NCI-H524 (cell line): ENCODE measurements at places on chromosomes 12 and 14.

GRCh38 chr14:36656687-36657398, 4.8 kb upstream of the PAX9 start:
- peak; percentile 70 for DNase-seq

- DNase-seq: no peak
Measured at GRCh38 chr12:95074766-95075165, 1.3 kb upstream of the NR2C1 start.

DNA sequence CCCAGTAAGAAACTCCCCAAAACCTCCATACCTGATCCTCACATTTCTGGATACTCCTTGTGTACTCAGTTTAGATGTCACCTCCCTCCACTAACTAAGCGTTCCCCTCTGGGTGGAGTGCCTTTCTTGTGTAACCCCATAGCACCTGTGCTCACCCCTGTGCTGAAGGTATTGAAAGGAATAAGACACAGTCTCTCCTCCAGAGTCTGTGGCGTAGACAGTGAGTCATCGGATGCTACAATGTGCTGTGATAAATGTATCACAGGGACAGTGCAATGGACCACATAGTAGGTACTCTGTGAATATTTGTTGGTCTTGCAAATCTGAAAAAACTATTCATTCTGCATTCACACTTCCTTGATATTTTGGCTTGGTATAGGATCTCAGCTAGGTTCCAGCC, 30.8 kb downstream of the TSPAN9 start:
- DNase-seq: no peak

- peak; percentile 35 for DNase-seq
Measured at GRCh38 chr14:26170885-26171284, 426.9 kb downstream of the NOVA1 start.

- DNase-seq: no peak
Measured at GRCh38 chr12:105671720-105672119, 341.2 kb downstream of the C12orf75 start.

- DNase-seq: no peak
Measured at GRCh38 chr12:27434673-27435565, 11.6 kb upstream of the SMCO2 start.

- no peak for DNase-seq
Measured at GRCh38 chr12:77115471-77115870, 50.1 kb upstream of the E2F7 start.

GRCh38 chr14:31993521-31993951, 83.6 kb upstream of the ARHGAP5 start:
- DNase-seq: no peak

- no peak for DNase-seq
Measured at GRCh38 chr12:64461634-64462414, 9.9 kb downstream of the TBK1 start.

GRCh38 chr12:132806857-132807256, 21.8 kb downstream of the GOLGA3 start:
- DNase-seq: no peak

DNA sequence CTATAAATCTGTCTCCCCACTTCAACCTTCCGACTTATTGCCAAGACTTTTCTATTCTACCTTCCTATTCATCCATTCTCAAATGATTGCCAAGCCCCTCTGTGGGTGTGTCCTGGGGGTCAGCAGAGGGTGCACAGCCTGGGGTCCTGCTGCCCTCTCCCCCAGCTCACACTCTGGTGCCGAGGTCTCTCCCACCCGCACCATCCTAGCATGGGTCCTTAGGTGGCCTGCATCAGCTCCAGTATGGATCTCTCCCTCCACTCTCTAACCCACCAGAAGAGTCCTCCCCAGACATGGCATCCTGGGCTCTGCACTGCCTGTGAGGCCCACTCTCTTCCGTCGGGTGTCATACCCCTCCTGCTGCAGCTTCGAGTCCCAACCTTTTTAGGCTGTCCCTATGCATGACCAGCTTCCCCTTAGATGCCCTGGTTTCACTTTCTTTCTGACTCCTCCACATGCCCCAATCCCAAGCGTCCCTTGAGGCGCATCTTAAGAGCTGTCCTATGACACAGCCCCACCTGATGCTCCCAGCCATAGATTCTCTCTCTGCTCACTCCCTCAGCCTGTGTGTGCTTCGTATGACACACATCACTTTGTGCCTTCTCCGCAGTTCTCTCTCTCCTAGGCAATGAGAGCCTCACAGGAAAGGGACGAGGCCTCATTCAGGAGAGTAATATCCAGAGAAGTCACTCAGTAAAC, 43.9 kb downstream of the GIT2 start:
- no peak for DNase-seq

GRCh38 chr14:60738843-60739508, 4.4 kb downstream of the MNAT1 start:
- no peak for DNase-seq

DNA sequence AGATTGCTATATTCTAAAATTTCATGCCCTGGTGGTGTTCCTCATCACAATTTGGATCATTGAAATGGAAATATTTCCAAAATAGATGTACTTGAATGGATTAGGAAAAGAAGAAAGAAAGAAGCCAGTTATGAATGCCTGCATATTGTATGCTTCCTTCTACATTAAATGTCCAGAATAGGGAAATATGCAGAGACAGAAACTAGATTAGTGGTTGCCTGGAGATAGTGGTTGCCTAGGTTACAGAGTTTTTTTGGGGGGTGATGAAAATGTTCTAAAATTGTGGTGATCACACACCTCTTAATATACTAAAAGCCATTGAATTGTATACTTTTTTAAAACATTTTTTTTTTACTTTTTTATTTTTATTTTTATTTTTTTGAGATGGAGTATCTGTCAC, 18.0 kb downstream of the TUBA1A start:
- DNase-seq: no peak

GRCh38 chr12:100671396-100672074, 98.1 kb downstream of the GAS2L3 start:
- no peak for DNase-seq

DNA sequence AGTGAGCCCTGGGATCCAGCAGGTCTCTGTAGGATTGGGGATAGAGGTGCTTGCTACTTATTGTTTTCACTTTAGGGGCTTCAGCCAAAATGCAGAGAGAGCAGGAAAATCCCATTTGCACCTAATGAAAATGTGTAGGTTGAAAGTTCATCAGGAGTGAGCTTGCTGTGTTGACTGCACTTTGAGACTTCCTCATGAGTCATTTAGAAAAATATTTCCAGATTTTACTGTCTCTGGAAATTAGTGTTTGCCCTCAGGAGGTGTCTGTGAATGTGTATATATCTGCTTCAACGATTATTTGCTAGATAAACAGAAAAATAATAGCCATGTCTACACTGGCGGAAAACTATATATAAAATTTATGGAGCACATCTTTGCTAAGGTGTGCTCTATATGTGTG, 159.3 kb downstream of the CAND1 start:
- no peak for DNase-seq

GRCh38 chr12:81005606-81006005, 67.9 kb upstream of the LIN7A start:
- DNase-seq: peak; percentile 31

GRCh38 chr14:37546621-37547447, 48.2 kb downstream of the FOXA1 start:
- DNase-seq: peak; percentile 60

- DNase-seq: no peak
Measured at GRCh38 chr12:125372085-125372484, 306.9 kb downstream of the AACS start.

- no peak for DNase-seq
Measured at GRCh38 chr14:19799880-19800279, 3.7 kb upstream of the OR4N2 start.

DNA sequence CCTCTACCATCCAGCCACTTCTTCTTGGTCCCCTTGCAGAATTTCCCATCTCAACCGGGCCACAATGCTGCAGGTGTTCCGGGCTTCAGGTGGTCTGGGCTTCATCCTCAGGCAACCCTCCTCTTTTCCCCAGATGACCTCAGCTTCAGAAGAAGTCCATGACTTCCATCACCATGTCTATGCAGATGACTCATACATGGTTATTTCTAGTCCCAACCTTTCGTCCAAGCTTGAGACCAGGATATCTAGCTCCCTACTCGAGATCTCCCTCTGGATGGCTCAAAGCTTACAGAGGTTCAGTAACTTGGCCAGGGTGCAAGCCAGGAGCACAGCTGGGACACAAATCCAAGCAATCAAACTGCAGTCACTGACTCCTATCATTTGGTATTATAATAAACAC, 154.6 kb upstream of the NOS1 start:
- no peak for DNase-seq

- no peak for DNase-seq
Measured at GRCh38 chr14:105694961-105695360, 168.6 kb downstream of the TMEM121 start.

DNA sequence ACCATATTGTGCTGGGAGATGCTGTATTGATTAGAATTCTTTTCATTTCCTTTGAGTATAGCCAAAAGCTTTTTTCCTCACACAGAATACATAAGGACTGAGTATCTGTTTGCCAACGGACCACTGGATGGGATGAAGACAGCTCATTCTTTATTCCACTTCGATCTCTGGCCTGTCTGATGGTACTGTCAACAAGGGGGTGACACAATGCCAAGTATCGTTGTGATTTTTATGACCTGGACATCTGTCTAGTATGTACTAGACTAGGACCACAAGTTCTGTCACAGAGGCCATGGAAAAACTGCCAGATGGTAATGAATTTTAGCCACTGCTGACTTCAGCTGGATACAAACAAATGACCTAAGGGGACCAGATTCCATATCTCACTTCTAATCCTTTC, 502.7 kb downstream of the SOX5 start:
- peak; percentile 76 for DNase-seq

DNA sequence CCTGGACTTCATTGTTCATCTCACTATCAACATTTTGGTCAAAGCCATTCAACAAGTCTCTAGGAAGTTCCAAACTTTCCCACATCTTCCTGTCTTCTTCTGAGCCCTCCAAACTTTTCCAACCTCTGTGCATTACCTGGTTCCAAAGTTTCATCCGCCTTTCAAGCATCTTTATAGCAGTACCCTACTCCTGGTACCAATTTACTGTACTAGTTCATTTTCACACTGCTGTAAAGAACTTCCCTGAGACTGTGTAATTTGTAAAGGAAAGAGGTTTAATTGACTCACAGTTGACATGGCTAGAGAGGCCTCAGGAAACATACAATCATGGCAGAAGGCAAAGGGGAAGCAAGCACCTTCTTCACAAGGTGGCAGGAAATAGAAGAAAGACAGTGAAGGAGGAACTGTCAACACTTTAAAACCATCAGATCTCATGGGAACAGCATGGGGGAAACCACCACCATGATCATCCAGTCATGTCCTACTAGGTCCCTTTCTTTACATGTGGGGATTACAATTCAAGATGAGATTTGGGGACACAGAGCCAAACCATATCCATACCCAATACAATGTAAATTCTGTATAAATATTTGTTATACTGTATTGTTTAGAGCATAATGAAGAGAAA, 109.7 kb downstream of the C12orf75 start:
- DNase-seq: no peak

DNA sequence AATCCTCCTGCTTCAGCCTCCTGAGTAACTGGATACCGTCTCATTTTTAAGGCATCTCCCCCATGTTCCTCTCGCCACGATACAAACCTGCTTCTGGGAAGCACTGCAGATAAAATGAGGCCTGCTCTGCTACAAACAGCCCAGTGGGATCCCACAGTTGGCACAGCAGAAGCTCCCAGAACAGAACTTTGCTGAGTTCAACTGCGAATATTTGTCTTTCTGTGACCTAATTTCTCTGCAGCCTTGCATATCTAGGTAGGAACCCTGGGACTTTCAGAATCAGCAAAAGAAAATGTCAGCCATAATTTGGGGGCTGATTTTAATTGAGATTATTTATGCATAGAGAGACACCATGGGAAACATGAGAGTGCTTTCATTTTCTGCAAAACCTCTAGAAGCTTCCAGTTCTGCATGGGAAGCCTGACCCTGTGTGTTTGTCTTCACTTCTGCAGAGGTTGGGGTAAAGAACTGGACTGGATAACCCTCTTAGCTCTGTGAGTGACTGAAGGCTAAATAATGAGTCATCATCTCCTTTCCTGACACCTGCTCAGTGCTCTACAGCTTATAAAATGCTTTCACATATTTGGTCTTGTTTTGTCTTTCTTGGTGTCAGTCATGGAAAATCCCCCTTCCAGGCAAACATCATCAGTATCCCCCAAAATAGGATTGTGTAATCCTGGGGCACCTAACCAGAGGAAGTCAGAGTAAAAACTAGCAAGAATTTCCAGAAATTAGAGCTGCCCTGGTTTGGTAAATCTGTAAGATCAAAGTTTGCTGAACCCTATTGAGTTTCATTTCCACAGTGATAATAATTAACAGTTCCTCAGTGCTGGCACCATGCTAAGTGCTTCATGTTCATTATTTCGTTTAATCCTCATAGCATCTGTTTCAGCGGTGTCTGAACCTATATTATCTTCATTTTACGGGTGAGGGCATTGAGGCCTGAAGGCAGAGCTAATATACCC, 185.8 kb downstream of the SLC15A4 start:
- peak; percentile 90 for DNase-seq

DNA sequence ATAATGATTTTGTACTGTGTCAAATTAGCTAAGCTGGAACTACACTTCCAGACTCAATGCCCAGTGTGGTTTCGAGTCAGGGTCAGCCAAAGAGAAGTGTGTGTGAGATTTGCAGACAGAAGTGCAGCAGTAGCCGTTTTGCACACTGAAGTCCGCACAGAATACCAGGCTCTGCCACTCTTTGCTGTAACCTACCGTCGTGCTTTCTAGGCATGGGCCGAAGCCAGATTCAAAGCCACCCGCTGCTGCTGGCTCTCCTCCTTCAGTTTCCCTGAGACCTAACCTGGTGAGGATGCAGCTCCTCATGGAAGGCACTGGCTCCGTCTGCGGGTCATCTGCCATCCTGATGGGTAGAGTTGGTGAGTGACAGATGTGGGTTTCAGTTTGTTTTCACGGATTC, 48.8 kb downstream of the LRTM2 start:
- DNase-seq: no peak

- DNase-seq: no peak
Measured at GRCh38 chr14:31320216-31320615, 100.1 kb downstream of the HEATR5A start.

DNA sequence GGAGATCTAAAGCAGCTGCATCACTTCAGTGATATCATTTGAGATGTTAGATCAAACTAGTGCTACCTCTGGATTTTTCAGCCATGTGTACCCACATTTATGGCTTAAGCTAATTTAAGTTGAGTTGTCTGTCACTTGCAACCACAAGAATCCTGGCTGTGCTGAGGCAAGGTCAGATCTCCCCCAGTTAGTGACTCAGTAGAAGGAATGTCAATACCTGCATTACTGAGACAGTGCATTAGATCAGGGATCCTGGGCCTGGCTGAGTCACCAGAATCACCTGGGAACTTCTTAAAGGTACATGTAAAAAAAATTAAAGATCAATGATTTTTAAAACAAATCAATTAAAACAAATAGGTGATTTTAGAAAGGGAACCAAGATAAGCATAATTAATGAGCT, 84.6 kb upstream of the GRIN2B start:
- no peak for DNase-seq
